ENCODE measurements at places on chromosomes 3 and 15.

GRCh38 chr3:136696797-136697196 is 55.4 kb downstream of the STAG1 start:
- DNase-seq: no peak

DNA sequence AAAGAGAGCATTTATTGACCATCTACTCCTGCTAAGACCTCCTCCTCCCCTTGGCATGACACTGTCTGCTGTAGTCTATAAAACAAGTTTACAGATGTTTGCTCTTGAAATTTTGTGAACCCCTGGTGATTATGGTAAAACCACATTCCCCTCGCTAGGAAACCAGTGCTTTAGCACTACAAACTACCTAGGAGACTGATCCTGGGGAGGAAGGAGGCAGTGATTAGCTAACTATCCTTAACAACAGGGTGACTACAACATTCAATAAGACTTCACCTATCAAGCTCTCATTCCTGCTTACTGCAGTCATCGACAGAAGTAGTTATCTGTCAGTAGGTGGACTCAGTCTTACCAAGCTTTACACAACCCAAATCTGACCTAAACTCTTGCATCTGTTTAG is 371.3 kb downstream of the TUSC7 start:
- DNase-seq: no peak

- DNase-seq: no peak
Observed at GRCh38 chr3:101383656-101384055, 63.3 kb upstream of the IMPG2 start.

DNA sequence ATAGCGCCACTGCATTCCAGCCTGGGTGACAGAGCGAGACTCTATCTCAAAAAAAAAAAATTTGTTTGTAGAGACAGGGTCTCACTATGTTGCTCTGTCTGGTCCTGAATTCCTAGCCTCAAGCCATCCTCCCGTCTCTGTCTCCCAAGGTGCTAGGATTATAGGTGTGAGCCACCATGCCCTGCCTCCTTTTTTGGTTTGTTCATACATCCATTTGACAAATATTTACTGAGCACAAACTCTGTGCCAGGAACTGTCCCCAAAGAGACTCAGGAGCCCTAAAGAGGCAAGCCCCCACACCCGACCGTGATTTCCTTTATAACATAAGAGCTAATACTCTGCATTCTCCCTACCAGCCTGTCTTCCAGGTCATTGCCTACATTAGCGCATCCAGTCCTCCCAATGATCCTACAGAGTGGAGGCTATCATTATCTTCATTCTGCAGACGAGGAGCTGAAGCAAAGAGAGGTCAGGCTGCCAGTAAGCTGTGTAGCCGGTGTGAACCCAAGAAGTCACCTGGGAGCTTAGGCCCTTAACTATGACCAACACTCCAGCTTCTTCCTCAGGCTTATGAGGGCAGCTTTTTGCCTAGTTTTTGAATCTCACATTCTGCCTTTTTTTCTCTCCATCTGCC is 6.3 kb upstream of the PXK start:
- no peak for DNase-seq

DNA sequence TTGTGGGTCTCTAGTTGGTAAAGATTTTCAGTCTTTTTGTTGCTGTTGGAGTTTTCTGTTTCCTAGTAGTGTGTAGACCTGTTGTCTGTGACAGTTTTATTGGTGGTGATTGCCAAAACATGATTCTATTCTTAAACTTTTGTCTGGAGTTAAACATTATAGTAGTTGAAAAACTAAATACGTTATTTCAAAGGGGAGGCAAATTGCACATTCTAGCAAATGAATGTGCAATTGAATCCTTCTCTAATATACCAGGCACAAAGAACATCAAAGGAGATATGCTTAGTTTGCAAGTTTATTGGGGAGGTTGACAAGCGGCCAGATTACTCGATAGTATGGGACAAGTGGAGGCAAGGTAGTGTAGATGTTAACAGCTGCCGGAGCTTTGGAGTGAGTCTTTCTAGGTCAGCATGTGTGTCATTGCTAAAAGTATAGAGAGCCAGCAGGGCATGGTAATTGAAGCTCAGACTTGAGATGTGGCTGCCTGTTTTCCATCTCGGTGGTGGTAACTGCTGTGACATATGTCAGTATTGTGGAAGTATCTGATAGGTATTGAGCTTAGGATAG is 20.6 kb downstream of the CHD2 start:
- no peak for DNase-seq

DNA sequence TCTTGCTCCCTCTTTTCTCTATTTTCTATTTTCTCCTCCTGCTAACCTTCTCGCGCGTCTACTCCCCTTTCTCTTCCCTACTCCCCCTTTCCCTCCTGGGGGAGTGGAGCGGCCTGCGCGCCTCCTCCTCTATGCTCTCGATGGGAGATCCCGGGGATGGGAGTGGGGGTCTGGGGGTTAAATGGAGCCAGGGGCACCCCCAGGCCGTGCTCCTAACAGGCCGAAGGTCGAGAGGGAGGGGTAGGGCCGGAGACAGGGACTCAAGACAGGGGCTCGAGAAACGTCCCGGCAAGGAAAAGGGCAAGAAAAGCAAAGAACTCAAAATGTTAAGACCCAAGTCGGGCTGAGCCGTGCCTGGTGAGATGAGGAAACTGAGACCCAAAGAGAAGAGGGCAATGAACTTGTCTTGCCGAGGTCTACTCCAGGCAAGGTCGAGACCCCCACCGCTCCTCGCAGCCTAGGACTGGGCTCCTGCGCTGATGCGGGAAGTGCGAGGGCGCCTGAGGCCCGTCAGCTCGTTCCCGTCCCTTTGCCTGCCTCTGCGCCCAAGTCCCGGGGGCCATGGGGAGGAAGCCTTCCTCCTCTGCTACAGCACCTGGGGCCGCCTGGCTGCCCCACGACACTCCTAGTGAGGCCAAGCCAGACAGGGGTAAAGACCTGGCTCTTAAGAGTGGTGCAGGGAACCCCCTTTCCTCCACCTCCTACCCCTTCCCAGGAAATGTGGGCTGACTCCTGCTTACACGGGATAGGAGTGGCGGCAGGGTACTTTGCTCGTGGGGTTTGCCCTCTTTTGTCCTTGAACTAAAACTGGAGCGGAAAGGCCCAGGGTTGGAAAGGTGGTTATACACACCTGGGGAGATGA is 770 bp upstream of the MEGF11 start:
- DNase-seq: no peak

- no peak for DNase-seq
Observed at GRCh38 chr15:44670087-44670950, 6.9 kb upstream of the SPG11 start.

DNA sequence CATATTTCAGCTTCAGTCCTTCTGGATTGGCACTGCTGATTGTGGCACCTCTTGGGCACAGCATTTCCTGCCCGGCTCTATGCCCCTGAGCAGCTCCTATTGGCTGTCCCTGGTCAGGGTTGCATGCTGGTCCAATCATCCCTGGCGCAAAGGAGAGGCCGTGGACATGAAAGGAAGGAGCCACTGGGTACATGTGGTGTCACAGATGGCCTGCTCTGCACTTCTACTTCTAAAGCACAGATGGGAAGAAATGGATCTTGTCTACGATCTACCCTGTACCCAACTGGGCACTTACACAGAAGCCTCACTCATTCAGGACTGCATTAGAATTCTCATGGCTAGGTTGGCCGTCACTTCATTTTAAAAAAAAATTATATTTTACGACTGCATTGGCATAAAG is 232.5 kb downstream of the SHQ1 start:
- no peak for DNase-seq

DNA sequence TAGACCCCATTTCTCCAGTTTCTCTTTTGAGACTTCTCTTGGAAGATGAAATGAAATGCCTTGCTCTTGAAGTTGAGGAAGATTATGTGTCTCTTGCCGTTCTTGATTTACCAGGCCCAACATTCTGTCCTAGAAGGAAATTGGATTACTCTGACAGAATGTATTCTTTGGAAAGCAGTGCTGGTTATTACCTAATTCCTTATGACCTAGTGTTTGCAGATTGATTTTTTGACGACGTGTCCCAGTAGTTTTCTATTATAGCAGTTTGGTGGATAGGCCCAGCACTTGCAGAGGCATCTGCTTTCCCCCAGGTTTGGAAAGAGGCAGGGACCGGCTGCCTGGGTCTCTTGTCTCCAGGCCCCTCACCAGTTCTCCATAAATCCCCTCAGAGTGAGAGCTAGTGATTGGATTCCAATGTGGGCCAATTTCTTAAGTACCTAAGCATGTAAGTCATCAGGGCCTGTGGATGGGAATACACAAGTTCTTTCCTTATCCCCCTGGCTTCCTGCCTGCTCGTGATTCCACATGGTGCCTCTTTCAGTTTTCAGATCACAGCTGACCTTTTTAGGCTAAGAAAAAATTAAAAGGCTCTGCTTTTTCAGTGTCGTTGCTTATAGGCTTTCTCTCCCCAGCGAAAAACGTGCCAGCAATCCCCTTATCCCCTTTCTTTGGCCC is 50.2 kb downstream of the EPHB3 start:
- DNase-seq: no peak

GRCh38 chr3:25377042-25377441 is 51.0 kb upstream of the RARB start:
- DNase-seq: no peak

GRCh38 chr3:192902549-192902948 is 15.1 kb downstream of the MB21D2 start:
- DNase-seq: no peak

GRCh38 chr15:74422652-74423430 is 10.9 kb downstream of the SEMA7A start:
- peak; percentile 97 for DNase-seq

DNA sequence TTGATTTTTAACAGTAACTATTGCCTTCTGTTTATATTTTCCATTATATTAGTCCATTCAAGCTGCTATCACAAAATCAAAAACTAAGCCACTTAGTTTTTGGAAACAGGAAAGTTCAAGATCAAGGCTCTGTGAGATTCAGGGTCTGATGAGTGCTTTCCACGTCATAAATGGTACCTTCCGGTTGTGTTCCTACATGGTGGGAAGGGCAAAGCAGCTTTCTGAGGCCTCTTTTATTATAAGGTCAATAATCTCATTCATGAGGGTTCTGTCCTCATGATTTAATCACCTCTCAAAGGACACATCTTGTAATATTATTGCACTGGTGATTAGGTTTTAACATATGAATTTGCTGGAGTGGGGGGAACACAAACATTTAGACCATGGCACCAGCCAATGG is 152.0 kb downstream of the VGLL3 start:
- DNase-seq: no peak

DNA sequence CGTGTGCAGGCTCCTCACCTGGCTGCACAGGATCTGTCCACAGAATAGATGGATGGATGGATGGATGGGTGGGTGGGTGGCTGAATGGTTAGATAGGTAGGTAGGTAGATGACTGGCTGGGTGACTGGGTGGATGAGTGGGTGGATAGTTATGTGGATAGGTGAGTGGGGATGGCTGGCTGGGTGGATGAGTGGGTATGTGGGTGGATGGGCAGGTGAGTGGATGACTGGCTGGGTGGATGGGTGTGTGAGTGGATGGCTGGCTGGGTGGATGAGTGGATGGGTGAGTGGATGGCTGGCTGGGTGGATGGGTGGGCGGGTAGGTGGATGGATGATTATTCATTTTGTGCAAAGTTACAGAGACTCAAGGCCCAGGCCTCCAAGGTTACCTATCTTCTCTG is 172.9 kb upstream of the CTDSPL start:
- DNase-seq: no peak

DNA sequence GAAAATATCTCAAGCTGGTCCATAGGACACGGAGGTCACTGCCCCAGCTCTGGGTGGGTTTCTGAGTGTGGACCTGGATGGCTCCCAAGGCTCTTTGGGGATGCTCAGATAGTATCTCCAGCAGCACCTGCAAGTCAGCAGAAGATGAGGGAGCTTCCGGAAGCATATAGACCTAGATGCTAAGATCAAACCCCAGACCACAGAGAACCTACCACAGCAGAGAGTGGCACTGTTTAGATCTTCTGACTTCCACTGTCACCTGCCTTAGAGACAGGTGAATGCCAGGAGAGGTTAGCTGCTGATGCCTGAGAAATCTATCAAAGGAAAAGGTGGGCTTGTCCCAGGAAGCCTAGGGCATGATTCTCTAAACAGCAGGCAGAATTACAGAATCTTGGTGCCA is 105.7 kb upstream of the TRPM1 start:
- no peak for DNase-seq

- DNase-seq: no peak
Observed at GRCh38 chr3:114671741-114672510, 378.1 kb downstream of the TIGIT start.

- DNase-seq: no peak
Observed at GRCh38 chr3:182486463-182486862, 306.8 kb upstream of the ATP11B start.

DNA sequence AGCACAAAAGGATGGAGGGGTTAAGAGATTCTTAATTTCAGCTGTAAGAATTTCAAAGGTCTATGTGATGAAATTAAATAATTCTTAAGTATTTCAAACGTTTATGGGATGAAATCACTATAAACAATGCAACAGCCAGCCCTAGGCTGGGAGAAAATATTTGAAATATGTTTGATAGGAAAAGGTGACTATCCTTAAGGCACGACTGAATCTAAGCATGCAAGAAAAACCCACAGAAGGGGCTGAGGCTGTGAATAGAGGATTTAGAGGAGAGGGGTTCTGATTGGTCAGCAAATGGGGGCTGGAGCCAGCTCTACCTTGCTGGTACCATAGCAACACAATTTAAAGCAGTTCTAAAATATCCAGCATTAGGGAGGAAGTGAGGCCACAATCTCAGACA is 220.8 kb upstream of the ATP10A start:
- no peak for DNase-seq

GRCh38 chr15:71733122-71733521 is 77.2 kb upstream of the NR2E3 start:
- no peak for DNase-seq

GRCh38 chr3:107430996-107431245 is 53.7 kb downstream of the CCDC54 start:
- no peak for DNase-seq

DNA sequence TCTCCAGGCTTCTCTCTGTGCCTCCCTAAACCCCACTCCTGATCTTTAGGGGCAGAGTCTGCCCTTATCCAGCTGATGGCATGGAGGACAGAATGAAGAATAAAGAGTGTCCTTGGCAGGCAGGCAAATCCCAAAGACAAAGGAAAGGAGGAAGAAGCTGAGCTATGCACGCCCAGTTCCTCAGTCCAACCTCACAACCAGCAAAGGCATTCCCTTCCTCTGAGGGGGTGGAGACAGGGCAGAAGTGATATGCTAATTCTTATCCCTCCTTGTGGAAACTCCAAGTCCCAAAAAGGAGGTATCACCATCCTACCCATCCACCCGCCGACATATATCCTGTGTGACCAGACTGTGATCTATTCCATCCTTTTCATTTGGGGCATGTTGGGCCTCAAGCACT is 10.5 kb upstream of the CCDC54 start:
- peak; percentile 23 for DNase-seq
